Caudate nucleus (tissue), 63 donors: ENCODE measurements at places on chromosomes 2 and 18.

DNA sequence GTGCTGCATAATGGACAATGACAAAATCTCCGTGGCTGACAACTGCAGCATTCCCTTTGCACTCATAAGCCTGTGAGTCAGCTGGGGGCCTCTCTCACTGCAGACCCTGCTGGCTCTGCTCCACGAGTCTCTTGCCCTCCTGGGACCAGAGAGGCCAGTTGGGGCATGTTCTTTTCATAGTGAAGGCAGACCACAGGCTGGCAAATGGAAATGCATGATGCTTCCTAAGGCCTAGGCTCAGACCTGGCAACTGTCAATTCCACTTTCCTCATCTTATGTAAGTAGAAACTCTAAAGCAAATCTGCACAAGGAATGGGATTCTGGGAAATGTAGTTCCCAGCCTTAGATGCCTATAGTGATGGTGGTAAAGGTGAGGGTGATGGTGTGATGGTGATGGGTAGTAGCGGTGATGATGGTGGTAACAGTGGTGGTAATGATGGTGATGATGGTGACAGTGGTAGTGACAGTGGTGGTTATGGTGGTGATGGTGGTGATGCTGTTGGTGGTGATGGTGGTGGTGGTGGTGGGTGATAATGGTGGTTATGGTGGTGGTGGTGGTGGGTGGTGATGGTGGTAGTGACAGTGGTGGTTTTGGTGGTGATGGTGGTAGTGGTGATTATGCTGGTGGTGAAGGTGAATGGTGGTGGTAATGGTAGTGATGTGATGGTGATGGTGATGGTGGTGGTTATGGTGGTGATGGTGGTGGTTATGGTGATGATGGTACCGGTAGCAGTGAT, 185.8 kb upstream of the ARL4C start:
- DNase-seq: no peak

- peak; percentile 31 for DNase-seq
Observed at GRCh38 chr18:67217551-67218166, 298.9 kb downstream of the DSEL start.

- no peak for DNase-seq
Observed at GRCh38 chr18:61827591-61827990, 65.2 kb downstream of the RNF152 start.

DNA sequence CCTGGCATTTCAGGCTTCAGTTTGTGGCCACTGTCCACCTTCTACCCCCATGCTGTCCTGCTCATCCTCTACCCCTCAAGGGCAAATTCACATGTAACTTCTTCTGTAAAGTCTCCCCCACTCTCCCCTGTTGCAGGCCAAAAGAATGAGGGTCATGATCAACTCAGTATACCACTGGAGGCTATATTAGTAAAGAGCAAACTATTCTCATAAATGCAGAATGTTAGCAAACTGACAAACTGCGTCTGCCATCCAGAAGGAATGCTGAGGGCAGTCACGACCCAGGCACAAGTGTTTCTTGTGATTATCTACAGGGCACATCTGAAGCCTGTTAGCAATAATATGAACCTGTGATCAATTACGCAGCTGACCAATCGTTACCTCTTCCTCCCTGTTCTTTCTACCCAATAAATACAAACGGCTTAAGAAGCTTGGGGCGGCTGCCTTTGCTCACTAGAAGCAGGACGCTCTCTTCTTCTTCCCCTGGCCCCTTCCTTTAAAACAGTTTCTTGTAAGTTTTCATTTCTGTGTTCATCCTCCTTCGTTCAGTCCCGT, 58.3 kb downstream of the SEPTIN10 start:
- DNase-seq: no peak

GRCh38 chr2:172242961-172243360, 140.3 kb upstream of the DLX2 start:
- no peak for DNase-seq

DNA sequence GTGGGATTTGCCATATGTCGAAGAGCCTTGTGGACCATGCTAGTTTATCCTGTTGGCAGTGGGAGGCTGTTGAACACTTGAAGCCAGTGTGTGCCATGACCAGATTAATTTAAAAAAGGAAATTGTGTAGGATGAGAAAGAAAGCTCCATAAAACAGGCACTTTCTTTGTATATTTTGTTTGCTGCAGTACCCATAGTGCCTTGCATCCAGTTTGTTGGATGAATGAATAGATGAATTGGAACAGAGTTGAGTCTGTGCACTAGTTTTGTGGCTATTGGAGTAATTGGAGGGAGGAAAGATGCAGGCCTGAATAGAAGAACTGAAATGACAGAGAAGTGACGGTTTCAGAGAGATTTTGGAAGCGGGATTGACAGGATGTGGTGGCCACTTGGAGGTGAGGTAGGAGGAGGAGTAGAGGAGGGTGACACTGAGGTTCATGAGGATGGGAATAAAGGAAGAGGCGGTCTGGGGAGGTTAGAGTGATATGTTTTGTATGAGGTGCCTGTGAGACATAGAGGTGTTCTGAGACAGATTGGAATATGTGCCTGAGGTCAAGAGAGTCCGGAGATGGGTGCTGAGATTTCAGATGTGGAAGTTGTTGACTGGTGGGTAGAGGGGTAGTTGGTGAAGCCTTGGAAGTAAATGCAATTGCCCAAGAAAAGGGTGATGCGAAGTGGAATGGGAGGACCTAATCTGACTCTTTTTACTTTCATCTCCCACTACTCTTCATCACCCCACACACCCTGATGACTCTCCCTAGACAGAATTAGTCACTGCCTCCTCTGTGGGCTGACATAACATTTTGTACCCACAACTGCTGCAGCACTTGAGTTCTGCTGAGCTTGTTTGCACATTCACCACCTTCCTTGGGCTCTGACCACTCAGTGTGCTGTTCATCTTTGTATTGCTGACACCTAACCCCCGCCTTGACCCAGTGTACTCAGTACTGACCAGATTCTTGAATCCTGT, 5.1 kb downstream of the DGUOK start:
- DNase-seq: no peak

DNA sequence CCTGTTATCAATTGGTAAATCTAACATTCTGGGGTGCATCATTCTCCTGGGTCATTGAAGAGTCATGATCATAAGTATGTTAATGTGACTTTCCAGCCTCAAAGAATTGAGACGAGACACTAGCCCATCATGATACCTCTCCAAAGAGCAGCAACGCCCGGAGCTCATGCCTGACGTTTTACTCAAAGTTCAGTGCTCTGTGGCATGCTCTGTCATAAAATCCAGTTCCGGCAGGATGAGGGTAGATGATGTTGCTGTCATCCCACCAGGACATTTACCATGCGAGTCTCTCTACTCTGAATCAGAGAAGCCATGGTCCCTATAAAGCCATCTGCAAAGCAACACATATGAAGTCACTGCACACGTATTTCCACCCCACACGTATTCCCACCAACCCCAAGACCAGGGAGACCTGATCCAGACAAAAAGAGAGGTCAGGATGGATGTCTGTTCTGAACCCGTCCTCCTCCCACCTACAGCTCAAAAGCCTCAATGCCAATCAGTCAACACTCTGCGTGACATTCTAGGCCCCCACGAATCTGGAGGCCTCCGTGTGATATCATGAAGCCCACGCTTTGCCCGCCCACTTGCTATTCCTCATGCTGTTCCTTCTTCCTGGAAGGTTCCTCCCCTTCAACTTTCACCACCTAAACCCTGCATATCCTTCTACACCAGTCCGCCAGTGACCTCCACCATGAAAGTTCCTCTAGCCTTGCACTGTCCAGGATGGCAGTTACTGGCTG, 85.8 kb downstream of the DNMT3A start:
- peak; percentile 73 for DNase-seq

DNA sequence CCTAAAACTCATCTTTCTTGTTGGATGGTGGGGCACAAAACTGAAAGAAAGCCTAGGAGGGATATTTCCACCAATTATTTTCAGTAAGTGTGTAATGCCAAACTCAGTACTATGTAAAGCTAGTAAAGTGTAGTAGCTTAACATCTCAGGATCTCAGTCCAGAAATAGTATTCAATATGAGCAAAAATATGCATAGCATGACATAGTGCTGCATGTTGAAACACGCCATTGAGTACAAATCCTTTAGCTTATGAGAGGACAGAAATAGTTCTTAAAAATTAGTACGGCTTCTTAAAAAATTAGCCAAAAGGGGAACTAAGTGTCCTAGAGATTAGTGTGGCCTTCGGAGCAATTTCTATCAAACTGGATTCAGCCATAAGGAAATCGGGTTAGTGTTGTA, 21.7 kb upstream of the ATL2 start:
- no peak for DNase-seq

- DNase-seq: peak; percentile 88
Observed at GRCh38 chr2:212539072-212539880, 674 bp upstream of the ERBB4 start.

DNA sequence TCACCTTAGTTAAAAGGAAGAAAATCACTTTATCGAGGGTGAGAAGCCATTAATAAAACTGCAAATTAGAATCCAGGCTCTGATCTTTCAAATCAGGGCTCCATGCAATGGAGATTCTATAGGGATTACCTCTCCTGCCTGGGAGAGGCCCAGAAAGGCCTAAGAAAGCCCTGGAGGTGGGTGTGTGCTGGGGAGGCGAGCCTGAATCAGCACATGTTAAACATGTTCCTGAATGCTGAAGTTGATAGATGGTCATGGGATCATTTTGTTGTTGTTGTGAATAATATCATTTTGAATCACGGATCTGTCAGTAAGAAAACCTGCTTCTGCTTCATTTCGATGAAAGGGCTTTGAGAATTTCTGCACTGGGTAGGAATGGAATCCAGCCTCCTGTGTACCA, 254.3 kb downstream of the ACKR3 start:
- no peak for DNase-seq

DNA sequence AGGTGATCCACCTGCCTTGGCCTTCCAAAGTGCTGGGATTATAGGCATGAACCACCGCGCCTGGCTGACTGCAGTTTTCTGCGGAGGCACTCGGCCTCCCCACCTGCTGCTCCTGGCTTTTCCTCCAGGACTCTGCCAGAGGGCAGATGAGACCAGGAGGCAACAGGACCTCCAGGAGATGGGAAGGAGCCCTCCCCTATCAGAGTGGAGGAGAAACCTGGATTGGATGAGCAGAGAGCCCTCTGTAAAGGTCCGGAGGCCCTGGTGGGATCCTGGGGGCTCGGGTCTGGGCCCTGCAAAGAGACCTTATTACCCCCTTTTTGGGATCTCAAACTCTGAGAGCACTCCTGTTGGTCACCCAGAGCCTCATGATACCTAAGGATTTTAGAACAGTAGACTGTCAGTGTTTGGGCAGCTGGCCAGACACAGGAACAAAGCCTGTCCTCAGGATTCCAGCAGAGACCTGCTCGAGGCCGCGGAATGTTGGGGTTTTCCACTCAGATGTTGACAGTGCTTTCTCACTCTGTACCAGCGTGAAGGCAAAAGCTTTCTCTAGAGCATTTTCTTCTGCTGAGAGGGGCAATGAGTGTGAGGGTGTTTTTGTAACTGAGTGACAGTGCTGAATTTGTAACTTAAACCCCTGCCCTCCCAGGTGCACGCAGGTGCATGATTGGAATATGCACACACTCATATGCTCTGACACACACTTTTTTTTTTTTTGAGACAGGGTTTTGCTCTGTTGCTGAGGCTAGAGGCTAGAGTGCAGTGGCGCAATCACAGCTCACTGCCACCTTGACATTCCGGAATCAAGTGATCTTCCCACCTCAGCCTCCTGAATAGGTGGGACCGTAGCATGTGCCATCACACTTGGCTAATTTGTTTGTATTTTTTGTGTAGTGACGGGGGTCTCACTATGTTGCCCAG, 48.4 kb downstream of the NPPC start:
- DNase-seq: no peak

- DNase-seq: no peak
Observed at GRCh38 chr18:76252880-76253279, 242.2 kb downstream of the ZNF516 start.

DNA sequence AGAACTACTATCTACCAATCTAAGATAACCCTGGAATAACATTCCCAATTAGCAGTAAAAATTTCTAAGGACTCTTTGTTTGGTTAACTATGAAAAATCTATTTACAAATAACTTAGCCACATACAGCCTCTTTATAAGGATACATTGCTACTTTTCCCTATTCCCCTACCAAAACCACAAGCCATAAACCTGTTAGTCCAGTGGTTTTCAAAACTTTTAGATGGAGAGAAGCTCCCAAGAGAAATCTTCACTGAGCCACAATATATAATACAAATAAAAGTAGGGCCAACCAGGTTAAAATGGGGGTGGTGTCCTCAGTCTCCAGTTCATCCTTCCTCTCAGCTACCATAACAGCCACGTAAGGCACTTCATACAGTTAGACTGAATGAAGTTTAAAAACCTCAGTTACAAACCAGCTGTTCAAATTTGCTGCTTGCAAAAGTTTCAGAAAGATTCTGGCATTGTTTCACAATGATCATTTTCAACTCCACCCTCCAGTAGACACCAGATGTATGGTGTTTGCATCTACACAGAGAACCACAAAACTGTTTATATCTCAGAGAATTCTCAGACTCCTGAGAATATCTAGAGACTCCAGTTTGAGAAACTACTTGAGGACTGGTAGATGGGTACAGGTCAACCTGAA, 26.0 kb downstream of the SOS1 start:
- no peak for DNase-seq

DNA sequence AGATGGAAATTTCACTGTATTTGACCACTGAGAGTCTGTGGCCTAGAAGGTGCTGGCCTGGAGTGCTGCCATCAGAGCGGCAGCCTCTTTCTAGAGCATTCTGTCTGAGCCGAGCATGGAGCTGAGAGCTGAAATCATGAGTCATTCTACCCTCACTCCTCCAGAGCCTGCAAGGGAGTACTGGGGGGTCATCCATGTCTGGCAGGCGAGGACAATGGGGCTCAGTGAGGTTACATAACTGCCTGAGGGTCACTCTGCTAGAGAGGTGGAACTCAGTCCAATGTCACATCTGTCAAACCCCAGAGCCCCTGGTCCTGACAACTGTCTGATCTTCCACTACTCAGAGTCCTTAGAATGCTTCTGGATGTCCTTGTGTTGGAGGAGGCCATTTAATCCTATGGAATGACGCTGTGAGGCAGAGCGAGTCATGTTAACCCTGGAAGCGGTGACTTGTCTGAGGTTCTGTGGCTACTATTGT, 65.3 kb downstream of the HAUS1 start:
- DNase-seq: no peak

- DNase-seq: no peak
Observed at GRCh38 chr2:119552902-119553301, 8.7 kb downstream of the CFAP221 start.

- DNase-seq: no peak
Observed at GRCh38 chr18:48668466-48669179, 129.8 kb downstream of the CTIF start.
